ENCODE measurements at places on chromosomes 7 and 10.

GRCh38 chr7:128113839-128114238 lies 82.6 kb upstream of the LRRC4 start:
- no peak for DNase-seq

DNA sequence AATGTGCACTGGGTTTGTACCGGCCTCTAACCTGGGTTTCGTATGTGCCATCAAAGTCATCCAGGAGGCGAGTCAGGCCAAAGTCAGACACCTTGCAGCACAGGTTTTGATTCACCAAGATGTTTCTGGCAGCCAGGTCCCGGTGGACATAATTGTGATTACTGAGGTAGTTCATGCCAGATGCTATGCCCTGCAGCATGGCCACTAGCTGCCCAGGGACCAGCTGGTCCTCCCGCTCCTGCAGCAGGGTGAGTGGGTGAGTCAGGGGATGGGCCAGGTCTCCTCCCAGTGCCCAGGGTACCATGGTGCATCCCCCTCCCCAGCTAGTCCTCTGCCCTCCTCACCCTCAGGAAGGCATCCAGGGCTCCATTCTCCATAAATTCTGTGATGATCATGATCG lies 13.6 kb downstream of the ZYX start:
- no peak for DNase-seq

DNA sequence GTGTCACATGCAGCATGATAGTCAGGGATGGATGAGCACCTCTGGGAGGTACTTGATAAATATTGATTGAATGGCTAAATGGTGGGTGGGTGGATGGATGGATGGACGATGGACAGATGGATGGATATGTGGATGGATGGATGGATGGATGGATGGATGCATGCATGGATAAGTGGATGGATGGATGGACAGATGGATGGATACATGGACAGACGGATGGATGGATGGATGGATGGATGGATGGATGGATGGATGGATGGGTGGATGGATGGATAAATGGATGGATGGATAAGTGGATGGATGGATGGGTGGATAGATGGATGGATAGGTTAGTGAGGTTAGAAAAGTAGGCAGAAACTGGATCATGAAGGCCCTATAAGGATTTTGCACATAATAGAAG lies 37.4 kb downstream of the PTPRE start:
- DNase-seq: no peak

DNA sequence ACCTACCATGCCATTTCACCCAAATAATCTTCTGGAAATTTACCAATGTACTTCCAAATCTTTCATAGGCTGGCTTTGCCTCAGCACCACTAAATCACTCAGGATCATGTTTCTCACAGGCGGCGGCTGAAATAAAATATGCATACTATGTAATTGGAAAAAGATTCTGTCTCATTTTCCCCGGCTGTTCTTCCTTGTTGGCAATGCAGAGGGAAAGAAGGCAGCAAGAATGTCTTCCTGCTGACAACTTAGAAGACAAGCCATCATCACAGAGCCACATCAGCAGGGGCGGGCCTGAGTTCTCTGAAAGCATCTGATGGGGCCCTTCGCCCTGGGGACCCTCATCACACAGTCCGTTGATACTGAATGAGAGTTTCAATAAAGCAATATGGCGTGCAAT lies 39.2 kb upstream of the COL1A2 start:
- no peak for DNase-seq

- no peak for DNase-seq
Measured at GRCh38 chr7:145313551-145313950, 477.7 kb upstream of the TPK1 start.

DNA sequence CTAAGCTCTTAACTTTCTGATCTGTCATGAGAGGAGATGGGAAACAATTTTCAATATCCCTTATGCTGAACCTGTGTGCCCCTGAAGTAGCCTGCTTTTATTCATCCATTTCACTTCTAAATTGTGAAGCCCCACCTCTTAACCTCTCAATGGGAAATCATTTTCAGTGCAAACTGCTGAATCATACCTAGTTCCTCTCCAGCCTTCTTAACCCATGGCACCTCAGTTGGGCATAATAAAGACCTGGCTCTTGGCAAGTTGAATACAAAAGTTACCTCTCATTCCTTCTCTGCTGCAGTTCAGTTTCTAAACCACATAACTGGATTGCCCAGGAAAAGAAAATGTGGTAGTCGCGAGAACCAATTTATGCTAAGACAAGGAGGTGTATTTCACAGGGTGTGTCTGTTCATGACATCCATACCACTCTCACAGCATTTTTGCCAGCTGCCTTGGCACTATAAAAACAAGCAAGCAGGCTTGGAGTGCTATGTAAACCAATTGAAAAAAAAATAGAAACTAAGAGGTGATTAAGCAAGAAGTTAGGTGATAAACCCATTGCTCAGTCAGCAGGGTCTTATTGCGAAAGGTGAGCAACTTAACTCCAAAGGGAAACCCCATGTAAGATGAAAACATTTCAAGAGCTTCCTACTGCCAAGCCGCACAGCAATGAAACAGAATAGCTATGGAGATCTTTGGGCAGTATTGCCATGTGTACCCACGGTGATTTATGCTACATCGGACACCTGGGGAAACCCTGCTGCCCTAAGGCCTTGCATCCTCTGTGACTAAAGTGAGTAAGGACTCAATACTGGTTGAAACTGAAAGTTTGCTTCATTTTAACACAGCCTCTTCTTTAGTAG lies 57.0 kb upstream of the DKK1 start:
- DNase-seq: no peak

GRCh38 chr10:131824371-131825149 lies 76.2 kb upstream of the PPP2R2D start:
- no peak for DNase-seq

- no peak for DNase-seq
Measured at GRCh38 chr10:80075781-80076180, 2.7 kb upstream of the TMEM254 start.

DNA sequence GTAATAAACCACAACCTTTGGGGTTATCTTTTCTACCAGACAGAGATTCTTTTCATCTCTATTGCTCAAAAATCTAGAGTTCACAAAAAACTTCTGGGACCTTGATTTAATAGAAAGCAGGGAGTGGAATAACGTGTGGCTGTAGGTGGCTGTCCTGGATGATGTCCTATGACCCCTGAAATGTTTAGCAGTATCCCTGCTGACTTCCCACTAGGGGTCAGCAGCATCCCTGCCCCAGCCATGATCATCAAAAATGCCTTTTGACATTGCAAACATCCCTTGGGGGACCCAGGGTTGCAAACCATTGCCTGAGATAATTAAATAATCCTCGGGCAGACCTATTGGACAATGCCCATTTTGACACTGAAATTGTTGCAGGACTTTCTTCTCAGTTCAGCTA lies 177.1 kb downstream of the USP6NL start:
- DNase-seq: no peak

DNA sequence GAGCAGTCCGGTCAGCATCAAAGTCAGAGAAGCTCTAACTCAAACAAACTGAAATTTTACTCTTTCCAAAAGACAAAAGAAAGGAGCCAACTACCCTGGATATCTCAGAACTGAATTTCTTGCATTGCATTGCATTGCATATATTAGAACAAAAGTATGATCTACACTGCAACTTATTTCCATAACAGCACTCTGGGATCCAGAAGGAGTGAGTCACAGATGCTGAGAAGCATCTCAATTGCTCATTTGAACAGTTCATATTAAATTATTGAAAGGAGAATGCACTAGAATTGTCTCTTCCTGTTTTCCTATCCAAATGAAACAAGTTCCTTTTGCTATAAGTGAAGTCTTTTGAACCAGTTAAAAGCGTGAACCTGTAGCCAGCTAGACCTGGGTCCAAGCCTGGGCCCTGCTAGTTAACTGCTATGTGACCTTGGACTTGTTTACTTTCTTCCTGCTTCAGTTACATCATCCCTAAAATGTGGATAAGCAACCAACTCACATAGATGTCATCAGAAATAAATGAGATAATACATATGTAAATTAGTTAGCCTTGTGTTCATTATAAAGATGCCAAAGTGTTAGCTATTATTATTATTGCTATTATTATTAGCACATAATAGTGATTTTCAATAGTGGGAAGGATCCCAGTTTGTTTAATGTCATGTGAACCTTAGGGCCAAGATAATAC lies 184.1 kb downstream of the CREB5 start:
- no peak for DNase-seq

DNA sequence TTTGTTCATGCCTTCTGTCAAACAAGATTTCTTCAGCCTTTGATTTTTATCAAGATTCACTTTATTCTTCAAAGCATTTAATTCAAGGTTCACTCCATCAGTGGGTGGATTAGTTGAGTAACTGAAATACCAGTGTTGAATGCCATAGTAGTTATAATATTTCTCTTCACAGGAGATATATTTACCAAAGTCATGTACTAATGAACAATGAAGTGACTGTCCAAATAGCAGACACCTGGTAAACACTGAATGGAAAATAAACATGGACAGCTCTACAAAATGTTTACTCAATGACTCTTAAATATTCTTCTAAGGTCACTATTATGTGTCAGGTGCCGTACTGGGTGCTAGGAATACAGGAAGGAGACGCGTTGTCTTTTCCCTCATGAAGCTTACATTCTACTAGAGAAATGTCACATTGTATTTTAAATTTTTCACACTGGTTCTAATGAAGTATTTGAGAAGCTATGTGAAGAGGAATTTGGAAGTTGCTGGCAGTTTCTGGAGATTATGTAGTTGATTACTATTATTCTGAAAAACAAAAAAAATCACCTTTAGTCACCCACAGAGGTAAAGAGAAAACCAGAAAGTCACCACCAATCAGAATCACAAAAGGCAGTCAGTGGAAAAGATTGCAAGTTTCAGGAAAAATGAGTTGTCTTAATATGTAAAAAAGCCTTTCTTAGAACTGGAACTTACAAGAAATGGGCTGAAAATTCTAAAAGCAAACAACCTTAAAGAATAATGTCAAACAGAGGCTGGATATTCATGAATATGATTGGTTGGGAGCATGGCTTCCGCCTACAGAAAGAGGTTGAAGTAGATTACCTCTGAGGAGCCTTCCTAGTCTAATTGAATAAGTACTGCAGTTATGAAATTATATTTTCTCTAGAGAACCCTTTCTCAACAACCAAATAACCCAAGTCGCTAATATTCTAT lies 84.5 kb downstream of the RTKN2 start:
- DNase-seq: no peak

All from activated naive CD4-positive, alpha-beta T cell (primary cell).